ENCODE measurements at places on chromosomes 5 and 9.

DNA sequence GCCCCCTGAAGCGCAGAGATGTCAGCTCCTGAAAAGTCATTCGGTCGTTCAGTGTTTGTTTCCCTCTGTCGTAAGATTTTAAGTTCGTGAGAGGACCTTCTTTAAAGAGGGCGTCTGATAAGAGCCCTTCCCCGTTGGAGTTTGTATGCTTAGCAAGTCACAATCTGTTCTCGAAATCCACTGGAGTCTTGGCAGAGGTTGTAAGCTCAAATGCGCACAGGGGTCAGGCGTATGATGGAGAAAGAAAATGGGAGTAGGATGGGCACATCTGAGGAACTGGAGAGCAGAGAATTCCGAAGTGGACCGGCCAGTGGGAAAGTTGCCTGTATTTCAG lies 710 bp downstream of the HSD17B4 start:
- no peak for DNase-seq

GRCh38 chr5:140576776-140577201 lies 12.2 kb downstream of the SLC35A4 start:
- no peak for DNase-seq

GRCh38 chr5:119402081-119402480 lies 46.3 kb downstream of the TNFAIP8 start:
- DNase-seq: no peak

DNA sequence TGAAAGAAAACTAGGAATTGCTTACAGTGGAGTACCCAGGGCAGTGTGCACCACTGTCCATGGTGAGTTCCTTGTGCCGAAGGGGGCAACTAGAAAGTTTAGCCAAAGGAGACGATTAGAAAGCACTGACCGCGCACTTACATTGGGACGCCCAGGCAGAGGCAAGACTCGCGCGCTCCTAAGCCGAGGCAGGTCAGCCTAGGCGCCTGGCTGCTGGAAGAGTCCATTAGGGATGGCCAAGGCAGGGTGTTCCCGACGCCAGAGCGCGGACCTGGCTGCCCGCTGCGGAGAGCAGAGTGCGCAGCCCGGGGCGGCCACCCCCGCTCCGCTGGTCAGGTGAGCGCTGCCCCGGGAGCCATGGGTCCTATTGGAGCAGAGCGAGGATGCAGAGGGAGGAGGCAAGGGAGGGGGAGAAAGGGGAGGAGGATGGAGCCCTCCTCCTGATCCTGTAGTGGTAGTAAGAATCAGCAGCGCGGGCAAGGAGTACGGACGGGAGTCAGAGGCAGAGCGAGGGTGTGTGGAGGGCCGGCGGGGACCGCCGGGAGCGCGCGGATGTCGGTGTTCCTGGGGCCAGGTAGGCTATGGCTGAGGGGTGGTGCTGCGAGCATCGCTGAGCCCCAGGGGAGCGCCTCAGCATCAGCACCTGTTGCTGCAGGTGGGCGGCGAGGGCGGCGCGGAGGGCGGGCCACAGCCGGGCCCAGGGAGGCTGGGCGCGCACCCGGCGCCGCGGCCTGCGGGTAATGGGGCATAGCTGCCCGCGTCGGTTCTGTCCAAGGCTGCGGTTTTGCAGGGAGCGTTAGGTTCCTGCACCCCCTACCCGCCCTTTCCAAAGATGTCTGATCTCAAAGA lies at the start of gene ADGRV1:
TSS of gene ADGRV1 (plus strand) at position 454 of the 849 bp plus-strand sequence. CDS start at position 553, 99 bp downstream.
- no peak for DNase-seq

DNA sequence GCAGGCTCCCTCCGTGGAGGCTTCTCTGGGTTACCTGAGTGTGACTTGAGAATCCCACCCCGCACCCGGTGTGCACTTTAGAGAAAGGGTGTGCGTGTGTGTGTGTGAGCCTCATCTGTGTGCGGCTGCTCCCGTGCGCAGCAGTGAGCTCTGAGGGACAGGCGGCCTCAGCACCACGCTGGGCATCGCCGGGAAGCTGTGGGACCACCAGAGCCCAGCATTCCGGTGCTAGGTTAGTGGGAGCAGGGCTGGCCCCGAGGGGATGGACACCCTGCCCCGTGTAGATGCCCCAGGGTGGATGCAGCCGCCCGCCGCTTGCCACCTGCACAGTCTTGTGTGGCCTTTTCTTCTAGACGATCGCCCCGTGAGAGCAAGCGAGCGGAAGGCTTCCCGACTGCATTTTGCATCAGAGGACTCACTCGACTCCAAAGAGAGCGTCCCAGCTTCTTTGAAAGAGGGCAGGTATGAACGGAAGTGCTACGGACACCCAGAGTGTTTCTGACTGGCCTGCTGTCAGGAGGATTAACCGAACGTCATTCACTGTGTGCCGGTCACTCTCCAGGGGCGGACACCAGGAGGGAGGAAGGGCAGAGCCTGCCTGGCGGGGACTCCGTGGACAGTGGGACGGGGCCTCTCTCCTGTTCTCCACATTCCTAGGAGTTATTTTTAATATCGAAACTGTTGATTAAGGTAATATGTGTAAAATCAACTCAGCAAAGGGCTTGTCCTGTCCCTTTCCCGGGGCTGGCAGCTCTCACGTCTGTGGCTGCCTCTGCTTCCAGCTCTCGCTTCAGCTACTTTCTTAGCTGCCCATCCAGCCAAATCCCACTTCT lies 12.2 kb downstream of the CEP72 start:
- DNase-seq: no peak

DNA sequence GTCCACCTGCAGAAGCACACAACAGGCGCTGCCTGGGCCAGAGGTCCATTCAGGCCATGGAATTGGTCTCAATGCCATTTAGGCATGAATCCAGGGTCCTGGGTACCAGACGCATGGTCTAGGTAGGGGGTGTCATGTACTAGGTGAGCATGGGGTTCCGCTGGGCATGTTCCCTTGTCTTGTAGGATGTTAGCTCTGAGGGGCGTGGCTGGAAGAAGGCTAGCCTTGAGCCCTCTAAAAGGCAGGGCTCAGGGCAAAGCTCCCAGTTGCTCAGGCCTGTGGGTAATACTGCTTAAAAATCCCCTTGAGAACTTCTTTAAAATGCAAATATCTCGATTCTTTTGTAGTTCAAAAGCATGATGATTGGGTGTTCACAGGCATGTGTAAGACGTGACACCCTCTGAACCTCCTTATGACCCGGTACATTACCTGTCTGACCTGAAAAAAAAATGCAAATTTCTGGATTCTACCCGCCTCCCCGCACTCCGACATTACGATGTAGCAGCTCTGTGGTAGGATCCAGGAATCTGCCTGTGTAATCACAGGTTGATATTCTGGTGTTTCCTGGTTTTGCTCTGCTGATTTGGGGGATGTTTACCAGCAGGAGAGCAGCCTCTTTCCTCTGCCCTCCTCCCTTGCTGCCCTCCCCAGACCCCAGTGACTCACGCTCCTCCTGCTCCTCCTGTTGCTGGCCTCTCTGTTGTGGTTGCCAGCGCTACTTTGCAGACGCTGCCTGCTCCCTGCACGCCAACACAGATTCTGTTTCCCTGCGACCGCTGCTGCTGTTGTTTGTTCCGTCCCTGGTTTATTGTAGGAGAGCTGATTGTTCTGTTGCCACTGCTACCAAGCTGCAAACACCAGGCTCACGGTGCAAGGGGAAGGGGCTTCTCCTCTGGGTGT lies 5.7 kb downstream of the TMC1 start:
- DNase-seq: peak; percentile 69

DNA sequence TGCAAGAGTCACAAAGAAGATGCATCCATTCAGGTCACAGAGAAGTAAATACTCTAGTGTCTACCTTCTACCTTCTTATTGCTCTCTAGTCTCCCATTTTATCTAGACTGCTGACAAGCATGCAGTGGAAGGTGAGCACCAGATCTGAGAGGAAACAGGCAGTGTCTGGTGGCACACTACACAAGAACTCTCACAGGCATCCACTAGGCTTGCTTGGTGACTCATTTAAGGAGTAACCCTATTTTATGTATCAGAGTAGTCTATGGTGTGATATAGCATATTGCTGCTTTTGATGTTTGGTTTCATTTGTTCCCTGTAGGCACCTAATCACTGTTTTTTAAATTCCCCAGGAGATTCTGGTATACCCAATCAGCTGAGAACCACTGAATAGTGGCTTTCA lies 1.6 kb upstream of the THBS4 start:
- no peak for DNase-seq

DNA sequence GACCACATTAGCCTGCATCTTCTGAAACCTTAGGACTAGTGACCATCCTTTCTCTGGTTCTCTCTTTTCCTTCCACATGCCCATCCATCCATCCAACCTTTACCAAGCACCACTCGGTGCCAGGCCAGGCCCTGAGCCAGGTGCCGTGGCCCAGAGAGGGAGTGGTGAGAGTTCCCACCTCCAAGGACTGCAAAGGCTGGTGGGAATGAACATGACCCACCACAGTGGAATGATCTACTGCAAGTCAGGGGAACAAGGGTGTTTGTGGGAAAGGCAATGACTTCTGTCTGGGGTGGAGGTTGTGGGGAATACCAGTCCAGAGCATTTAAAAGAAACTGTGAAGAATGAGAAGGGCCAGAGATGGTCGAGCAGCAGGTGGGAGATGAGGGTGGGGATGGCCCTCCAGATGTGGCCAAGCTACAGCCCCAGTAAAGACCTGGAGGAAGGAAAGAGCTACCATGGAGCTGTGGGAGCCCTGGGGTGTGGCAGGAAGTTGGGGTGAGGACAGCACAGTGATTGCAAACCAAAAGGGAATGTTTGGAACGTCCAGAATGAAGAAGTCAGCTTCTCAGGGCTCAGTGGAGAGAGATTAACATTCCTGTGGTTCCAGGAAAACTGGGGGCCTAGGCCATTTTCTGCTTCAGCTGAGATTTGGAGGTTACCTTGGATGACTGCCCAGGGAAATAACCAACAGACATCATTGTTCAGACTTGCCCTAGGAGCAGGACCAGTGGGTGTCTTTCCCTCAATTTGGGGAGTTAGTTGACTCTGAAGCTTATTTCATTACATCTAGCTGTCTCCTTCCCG lies 30.7 kb upstream of the CORO2A start:
- DNase-seq: no peak

DNA sequence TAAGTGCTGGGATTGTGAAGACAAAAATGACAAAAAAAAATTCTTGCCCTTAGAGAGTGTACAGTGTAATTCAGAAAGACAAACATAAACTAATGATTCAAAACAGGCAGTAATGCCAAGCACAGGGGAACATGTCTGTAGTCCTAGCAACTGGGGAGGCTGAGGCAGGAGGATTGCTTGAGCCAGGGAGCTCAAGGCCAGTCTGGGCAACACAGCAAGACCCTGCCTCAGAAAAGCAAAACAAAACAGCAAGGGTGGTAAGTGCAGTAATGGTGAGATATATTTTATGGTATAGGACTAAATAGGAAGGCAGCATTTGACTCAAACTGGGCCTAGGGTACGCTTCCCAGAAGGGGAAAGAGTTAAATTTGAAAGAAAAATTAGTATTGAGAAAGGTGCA lies 18.9 kb downstream of the FREM1 start:
- DNase-seq: no peak

DNA sequence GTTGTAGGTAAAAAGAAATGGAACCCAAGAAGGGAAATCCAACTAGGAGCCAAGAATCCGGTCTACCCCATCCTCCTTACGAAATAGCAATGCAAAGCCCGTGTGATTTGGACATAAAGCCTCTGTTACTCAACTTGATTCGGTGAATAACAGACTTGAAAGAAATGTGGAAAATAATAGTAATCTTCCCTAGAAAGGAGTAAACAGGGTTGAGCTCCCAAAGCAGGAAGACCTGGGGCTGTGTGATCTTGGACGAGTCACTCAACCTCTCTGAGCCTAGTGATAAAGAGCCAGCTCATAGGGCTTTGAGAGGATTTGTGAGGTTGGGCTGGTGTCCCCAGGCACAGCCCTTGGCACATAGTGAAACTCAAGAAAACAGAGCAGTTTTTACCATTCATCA lies 42.7 kb upstream of the IL17B start:
- no peak for DNase-seq

DNA sequence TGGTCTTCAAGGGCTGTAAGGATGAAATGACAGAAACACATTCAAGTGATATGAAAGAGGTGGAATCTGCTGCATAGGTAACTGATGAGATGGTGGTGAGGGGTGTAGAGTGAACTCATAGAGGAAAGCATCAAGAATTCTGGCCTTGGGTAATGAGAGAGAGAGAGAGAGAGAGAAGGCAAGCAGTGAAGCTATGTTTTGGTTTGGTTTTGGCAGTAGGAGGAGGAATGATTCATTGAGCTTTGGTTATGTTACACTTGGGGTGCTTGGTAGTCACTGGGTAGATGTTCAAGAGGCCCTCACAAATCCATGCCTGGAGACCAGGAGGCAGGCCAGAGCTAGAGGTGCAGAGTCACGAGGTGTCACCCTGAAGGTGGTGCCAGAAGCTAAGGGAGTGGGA lies 89.5 kb downstream of the EGFLAM start:
- no peak for DNase-seq

DNA sequence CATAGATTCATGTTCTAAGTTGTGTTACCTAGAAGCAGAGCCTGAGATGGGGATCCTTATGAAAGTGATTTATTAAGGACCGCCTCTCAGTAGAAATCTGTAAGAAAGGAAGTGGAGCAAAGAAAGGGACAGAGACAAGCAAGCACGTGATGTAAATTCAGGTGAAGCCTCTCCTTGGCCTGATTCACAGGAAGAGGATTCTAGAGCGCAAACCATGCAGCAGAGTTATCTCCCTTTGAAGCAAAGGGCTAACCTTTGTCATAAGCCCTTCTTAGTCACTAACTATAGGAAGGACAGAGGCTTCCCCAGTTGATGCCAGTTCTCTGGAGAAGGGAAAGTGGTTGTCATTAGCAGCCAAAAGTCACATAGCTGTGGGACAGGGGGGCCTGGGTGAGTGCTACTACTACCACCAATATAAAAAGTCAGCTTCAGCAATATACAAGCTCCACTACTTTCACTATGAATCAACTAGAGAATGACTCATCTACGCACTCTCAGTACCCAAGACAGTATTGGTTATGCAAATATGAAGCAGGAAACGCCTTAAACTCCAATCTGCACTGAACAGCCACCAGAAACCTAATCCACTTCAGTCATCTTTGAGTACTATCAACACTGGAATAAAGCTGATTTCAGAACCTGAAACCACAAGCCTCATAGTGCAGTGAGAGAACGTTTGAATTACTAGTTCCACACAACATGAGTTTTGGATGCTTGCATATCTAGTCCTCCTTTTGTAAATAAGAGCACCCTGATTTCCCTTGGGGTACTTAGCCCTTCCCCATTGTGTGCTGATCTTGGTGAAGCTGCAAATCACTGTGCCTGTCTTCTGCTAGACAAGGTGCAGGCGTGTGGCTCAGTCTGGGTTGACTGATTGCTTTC lies 162.7 kb downstream of the ZNF608 start:
- no peak for DNase-seq

GRCh38 chr5:53974021-53974420 lies 336.4 kb downstream of the ARL15 start:
- DNase-seq: no peak

- DNase-seq: peak; percentile 55
Measured at GRCh38 chr5:139392678-139393496, 2.0 kb downstream of the PROB1 start.

GRCh38 chr9:116154976-116155697 lies 1.5 kb downstream of the PAPPA start:
- no peak for DNase-seq

DNA sequence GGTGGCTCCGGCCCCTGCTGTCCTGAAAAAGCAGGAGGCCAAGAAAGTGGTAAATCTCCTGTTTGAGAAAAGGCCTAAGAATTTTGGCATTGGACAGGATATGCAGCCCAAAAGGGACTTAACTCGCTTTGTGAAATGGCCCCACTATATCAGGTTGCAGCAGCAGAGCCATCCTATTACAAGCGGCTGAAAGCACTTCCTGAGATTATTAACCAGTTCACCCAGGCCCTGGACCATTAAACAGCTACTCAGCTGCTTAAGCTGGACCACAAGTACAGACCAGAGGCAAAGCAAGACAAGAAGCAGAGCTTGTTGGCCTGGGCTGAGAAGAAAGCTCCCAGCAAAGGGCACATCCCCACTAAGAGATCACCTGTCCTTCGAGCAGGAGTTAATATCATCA lies 89.7 kb downstream of the MLLT3 start:
- DNase-seq: no peak
